ENCODE measurements at places on chromosomes 11 and 22. TPM values are rescaled to one million over a fixed set of nuclear protein-coding genes. Genes with fewer than 3 reads are reported as not detected.

SLC7A4 gene
- total RNA-seq = not detected

USP2 gene
- 0.22 TPM for total RNA-seq

TIGD3 gene
- 1.1 TPM for total RNA-seq

OR51B6 gene
- not detected for total RNA-seq

SEC14L6 gene
- total RNA-seq = not detected
